ENCODE measurements at places on chromosomes 5 and 9. TPM values are rescaled to one million over a fixed set of nuclear protein-coding genes. Genes with fewer than 3 reads are reported as not detected.

Gene NR5A1
- not detected for polyA plus RNA-seq

Gene SLC34A1
- polyA plus RNA-seq: not detected

Gene GABRB2
- polyA plus RNA-seq: not detected

Gene SPINK4
- not detected for polyA plus RNA-seq

Gene LVRN
- polyA plus RNA-seq: not detected

Gene SNX2
- polyA plus RNA-seq: 98.6 TPM

Gene PDE6A
- 0.11 TPM for polyA plus RNA-seq

Gene KIAA1958
- polyA plus RNA-seq: 3.2 TPM
